ENCODE measurements at places on chromosomes 16 and 17.
A peak's percentile ranks its signal among the peaks of the same experiment; 100 is the strongest.

- DNase-seq, result no peak
Observed at GRCh38 chr16:8848939-8849391, 19.8 kb downstream of the CARHSP1 start.

DNA sequence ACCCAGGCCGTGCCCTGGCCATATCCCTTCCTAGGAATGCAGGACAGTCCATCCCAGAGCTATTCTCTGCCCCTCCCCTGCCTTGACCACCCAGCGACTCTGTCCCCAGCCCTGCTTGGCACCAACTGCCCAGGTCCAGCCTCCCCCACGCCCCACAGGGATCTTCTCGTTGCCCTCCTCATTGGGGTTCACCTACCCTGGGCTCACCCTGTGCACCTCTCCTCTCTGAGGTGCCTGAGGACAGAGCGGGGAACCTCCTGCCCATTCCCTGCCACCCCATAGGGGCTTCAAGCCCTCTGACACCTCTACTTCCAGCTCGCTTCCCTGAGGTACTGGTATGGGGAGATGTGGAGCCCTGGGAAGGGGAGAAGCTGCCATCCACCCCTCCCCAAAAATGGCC is 6.2 kb upstream of the MPP2 start:
- DNase-seq, result no peak

DNA sequence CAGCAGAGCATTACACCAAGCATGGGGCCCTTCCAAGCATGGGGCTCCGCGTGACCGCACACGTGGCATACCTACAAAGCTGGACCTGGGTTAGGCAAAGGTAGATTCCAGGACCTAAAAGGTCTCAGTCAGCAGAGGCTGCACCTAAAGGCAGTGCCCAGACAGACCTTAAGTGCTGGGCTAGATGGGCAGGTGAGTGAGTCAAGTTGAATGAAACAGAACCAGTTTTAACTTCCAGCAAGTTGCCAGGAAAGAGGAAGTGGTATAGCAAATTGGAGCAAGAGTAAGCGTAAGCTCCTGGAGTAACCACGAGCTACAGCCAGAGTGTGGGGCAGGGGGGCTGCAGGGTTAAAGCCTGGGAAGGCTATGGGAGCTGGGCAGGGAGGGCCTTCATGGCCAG is 49.5 kb downstream of the SRCIN1 start:
- DNase-seq, result no peak

DNA sequence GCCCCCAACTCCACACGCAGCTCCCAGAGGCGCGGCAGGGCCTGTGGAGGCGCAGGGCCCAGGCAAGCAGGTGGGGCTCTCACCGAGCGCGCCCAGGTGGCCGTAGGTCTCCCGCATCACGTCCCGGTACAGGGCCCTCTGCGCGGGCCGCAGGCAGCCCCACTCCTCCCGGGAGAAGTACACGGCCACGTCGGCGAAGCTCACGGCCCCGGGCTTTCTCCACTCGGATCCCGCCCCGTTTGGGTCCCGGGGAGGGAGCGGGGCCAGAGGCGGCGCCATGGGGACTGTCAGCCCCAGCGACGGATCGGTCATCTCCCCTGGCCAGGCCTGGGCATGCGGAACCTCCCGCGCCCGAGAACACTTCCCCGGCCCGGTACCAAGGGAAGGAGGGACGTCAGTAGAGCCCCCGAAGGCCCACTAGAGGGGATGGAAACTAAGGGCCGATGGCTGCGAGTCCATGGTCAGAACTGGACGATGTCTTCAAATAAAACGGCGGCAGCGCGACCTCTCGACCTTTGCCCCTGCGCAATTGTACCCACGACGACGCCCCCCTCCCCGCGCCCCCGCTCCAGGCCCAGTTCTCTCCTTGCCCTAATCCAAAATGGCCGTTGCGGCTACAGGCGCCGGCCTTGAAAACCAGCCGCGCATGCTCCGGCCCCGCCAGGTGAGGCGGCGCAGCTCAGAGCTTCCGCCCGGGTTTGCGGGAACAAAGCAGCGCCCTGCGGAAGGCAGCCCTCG is at the start of gene ZNF747:
ZNF747 (minus strand) TSS at position 491 of the 738 bp plus-strand sequence; CDS start at position 312, 179 bp downstream.
- peak; percentile 82 for DNase-seq

- no peak for DNase-seq
Observed at GRCh38 chr17:57890857-57891232, 41.0 kb upstream of the MRPS23 start.

DNA sequence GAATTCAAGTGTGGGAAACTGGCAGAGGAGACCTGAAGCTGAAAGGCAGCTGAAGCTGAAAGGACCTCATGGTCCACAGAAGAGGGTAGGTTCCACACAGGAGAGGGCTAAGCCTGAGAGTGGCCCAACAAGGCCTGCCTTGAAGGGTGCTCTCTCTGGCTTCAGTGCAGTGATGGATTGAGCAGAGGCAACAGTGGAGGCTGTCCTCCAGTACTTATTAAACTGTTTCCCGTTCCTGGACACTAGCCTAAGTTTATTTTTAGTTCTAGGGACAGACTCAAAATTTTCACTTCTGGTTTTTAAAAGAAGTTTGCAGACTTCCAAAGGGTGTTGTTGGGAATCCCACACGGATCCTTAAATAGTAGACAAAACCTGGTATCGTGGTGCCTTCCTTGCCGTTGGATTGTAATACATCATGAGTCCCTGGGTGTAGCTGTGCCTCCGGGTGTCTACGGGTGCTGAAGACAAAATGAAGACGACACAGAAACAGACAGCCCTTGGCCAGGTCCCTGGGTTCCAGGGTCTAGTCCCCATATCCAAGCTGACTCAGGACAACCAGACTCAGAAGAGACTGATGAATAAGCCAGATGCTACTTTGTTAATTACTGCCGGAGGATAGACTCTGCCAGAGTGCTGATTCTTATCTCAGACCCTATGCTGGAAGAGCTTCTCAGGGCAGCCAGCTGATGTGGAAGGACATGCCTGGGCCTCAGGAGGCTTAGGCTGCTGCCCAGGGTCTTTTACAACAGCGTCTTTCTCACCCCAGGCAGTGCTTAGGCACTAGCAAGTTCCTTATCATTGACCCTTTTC is 7.1 kb upstream of the CMTM4 start:
- DNase-seq, result no peak

- no peak for DNase-seq
Observed at GRCh38 chr17:33968350-33969044, 286.6 kb upstream of the CCL2 start.

GRCh38 chr17:77394540-77395295 is 253.9 kb downstream of the SEC14L1 start:
- DNase-seq, result no peak

- no peak for DNase-seq
Observed at GRCh38 chr17:78893684-78894083, 9.3 kb downstream of the CEP295NL start.

GRCh38 chr17:77815127-77815905 is 143.2 kb upstream of the TNRC6C start:
- no peak for DNase-seq

DNA sequence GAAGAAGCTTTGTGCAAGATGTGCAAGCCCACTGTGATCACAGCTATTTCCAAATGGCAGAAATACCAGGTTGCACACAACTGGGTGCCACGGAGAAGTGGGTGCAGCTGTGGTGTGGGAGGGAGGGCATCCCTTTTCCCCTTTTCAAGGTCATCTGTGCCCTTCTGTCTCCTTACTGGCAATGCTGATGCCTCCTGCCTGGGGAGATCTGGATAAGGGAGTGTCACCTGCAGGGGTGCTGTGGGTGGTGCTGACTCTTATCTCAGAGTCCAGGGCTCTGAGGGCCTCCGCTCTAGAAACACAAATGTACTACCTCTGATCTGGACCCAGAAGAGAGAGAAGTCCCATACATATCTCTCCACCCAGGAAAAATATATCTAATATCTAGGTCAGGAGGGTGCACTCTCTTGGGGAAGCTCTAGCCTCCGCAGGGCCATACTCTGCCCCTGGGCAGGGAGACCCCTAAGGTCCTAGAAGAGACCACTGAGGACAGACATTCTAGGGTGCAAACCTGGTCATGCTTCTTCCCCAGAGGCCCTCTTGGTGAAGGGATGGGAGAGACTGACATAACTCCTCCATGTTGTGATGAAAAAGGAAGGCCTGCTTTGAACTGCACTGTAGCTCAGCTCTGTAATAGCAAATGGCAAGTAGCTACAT is 18.5 kb downstream of the NPRL3 start:
- DNase-seq, result no peak

- DNase-seq, result no peak
Observed at GRCh38 chr17:77375917-77376651, 235.3 kb downstream of the SEC14L1 start.

- no peak for DNase-seq
Observed at GRCh38 chr17:36824678-36825101, 112.6 kb upstream of the LHX1 start.

- no peak for DNase-seq
Observed at GRCh38 chr17:2025220-2025621, at the start of gene RTN4RL1. TSS of gene RTN4RL1 (minus strand) at chr17:2025334. CDS start at chr17:2024865, 469 bp downstream.

- no peak for DNase-seq
Observed at GRCh38 chr17:16287563-16288027, 65.7 kb downstream of the CENPV start.

DNA sequence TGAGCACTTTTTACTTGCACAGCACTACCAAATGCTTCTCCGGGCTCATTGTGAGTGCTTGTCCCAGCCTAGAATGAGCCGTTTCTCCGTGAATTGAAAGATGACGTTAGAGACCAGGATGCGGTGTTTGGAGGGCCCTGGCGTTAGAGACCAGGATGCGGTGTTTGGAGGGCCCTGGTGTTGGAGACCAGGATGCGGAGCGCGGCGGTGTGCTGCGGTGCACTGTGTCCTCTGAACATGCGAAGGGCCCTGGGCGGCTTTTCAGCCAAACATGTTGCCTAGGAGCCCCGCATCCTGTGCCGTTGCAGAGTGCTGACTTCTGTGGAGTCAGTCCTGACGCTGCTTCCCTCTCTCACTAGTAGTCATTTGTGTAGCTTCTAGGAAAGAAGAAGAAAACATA is 42.7 kb downstream of the BANP start:
- DNase-seq, result no peak

DNA sequence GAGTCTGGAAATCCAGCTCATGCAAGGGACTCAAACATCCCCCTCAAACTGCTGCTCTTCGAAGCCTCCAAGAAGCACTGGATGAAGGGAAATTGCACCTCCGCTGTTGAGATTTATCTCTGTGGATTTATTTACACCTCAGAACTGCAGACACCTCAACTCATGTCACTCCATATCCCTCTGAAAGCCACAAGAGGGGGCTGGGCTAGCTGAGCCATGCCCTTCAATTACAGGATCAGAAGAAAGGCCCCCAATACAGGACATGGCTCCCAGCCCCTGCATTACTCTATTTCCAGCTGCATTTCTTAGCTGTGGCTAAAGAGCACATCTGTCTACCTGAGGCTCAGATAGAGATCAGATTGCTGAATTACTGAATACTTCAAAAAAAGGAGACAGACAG is 103.1 kb upstream of the DYNLRB2 start:
- DNase-seq, result no peak

- DNase-seq, result no peak
Observed at GRCh38 chr17:48322060-48322459, 108.0 kb downstream of the SKAP1 start.

GRCh38 chr16:69438465-69438864 is 14.0 kb downstream of the CYB5B start:
- no peak for DNase-seq

GRCh38 chr16:69367980-69368379 is 16.4 kb upstream of the TMED6 start:
- no peak for DNase-seq

- DNase-seq, result no peak
Observed at GRCh38 chr16:86614699-86615098, 36.4 kb downstream of the FOXL1 start.

GRCh38 chr16:86089334-86089900 is 190.5 kb downstream of the IRF8 start:
- DNase-seq, result no peak

- DNase-seq, result no peak
Observed at GRCh38 chr17:55198690-55199370, 65.9 kb upstream of the HLF start.

GRCh38 chr16:86563469-86564345 is 2.9 kb upstream of the FOXC2 start:
- DNase-seq, result peak; percentile 82

- DNase-seq, result no peak
Observed at GRCh38 chr16:85041219-85042166, 13.9 kb downstream of the KIAA0513 start.

DNA sequence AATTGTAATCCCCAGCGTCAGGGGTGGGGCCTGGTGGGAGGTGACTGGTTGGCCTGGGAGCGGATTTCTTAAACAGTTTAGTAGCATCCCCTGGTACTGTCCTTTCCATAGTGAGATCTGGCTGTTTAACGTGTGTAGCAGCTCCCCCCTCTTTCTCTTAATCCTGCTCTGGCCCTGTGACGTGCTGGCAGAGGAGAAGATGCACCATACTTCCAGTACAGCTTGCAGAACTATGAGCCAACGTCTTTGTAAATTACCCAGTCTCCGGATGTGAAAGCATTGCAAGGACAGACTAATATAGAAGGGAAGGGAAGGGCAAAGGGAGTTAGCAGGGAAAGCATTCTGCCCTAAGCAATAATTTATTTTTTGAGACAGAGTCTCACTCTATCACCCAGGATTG is 83.9 kb downstream of the RMI2 start:
- DNase-seq, result no peak

DNA sequence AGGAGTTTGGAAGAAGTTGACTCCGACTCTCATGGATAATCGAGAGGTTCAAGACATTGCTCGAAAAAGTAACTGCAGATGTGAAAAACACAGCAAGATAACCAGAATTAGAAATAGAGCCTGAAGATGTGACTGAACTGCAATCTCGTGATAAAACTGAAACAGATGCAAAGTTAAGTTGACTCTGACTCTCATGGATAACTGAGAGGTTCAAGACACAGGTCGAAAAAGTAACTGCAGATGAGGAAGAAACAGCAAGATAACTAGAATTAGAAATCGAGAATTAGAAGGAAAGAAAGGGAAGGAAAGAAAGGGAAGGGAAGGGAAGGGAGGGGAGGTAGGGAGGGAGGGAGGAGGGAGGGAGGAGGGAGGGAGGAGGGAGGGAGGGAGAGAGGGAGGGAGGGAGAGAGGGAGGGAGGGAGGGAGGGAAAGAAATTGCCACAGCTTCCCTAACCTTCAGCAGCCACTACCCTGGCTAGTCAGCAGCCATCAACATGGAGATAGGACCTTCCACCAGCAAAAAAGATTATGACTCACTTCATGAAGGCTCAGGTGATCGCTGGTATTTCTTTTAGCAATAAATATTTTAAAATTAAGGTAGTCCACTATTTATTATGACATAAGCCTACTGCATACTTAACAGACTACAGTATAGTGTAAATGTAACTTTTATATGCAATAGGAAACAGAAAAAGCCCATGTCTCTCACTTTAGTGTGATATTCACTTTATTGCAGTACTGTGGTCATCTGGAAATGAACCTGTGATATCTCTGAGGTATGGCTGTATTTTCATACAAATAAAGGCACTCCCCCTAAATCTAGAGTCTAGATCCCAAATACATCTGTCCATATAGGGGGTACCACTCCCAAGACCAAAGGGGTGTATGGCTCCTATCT is 68.3 kb downstream of the KANSL1 start:
- no peak for DNase-seq

GRCh38 chr17:80443498-80443897 is 28.5 kb downstream of the ENDOV start:
- no peak for DNase-seq

GRCh38 chr17:7903154-7904103 is 12.7 kb downstream of the RNF227 start:
- no peak for DNase-seq

GRCh38 chr16:88991813-88992350 is 14.9 kb upstream of the CBFA2T3 start:
- DNase-seq, result no peak
